CD4-positive, alpha-beta T cell (primary cell): ENCODE measurements at places on chromosomes 11 and 22. TPM values are rescaled to one million over a fixed set of nuclear protein-coding genes. Genes with fewer than 3 reads are reported as not detected.

DNA sequence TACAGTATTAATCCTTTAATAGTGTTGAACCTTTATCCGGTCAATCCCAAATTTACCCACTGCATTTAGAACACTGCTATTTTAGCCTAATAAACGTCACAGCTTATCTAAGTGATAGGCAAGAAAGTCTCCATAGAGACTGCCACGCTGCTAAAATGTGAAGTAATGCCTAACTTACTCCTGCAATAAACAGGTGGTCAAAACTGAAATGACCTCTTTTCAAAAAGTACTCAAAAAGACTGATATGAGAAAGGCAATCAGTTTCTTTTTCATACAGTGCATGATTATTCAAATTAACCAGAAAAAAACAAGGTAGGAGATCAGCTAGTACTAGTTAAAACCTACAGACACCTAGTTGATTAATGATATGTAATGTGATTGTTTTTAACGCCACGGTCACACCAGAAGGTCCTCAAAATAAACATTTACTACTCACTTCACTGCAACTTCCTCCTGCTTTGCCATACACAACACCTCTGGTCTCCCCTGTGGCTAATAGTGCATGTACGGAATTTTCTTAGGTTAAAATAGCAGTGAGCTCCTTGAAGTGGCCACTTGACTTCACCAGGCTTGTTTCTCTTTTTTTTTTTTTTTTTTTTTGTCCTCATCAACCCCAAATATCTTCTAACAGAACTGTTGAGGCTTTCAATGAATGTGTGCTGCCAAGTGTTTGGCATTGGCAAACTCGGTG lies 8.8 kb downstream of the ATP5MG start:
- H3K36me3 ChIP-seq = peaks cover 55% of the 10 kb centered on the region
- DNase-seq = no peak
- H3K27me3 ChIP-seq = no peaks in the 10 kb centered on the region
- peaks cover 4% of the 10 kb centered on the region for H3K4me1 ChIP-seq
- no peak overlapping the region for H3K4me3 ChIP-seq
- H3K27ac ChIP-seq = no peak overlapping the region

TREH gene
- not detected for total RNA-seq

DNA sequence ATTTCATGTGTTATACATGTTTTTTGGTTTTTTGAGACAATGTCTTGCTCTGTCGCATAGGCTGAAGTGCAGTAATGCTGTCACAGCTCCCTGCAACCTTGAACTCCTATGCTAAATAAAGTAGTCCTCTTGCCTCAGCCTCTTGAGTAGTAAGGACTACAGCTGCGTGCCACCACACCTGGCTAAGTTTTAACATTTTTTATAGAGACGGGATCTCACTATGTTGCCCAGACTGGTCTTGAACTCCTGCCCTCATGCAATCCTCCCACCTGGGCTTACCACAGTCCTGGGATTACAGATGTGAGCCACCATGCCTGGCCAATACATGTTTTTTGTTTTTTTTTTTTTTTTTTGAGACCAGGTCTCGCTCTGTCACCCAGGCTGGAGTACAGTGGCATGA lies 33.9 kb downstream of the SWAP70 start:
- no peak for DNase-seq
- H3K36me3 ChIP-seq = no peaks in the 10 kb centered on the region
- H3K27me3 ChIP-seq = no peaks in the 10 kb centered on the region
- no peak overlapping the region for H3K4me3 ChIP-seq
- no peak overlapping the region for H3K27ac ChIP-seq

GRCh38 chr11:13206086-13206640 lies 71.4 kb upstream of the BMAL1 start:
- H3K4me1 ChIP-seq = peaks cover 14% of the 10 kb centered on the region
- no peak for DNase-seq
- H3K27ac ChIP-seq = no peak overlapping the region
- no peaks in the 10 kb centered on the region for H3K27me3 ChIP-seq
- H3K36me3 ChIP-seq = no peaks in the 10 kb centered on the region

DRICH1 gene
- total RNA-seq = 2.2 TPM

DNA sequence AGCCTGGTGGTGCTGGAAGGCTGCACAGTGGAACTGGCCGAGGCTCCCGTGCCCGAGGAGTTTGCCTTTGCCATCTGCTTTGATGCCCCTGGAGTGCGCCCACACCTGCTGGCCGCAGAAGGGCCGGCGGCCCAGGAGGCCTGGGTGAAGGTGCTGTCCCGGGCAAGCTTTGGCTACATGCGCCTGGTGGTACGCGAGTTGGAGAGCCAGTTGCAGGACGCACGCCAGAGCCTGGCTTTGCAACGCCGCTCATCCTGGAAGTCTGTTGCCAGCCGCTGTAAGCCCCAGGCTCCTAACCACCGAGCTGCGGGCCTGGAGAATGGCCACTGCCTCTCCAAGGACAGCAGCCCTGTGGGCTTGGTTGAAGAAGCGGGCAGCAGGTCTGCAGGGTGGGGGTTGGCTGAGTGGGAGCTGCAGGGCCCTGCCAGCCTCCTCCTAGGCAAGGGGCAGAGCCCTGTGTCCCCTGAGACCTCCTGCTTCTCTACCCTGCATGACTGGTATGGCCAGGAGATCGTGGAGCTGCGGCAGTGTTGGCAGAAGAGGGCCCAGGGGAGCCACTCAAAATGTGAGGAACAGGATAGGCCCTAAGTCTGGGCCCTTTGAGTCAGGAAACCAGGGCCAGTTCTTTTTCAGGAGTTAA lies 1.9 kb upstream of the SMDT1 start:
- peaks cover 63% of the 10 kb centered on the region for H3K4me1 ChIP-seq
- peaks cover 9% of the 10 kb centered on the region for H3K36me3 ChIP-seq
- H3K27ac ChIP-seq = no peak overlapping the region
- H3K27me3 ChIP-seq = no peaks in the 10 kb centered on the region
- H3K4me3 ChIP-seq = no peak overlapping the region
- no peak for DNase-seq

DNA sequence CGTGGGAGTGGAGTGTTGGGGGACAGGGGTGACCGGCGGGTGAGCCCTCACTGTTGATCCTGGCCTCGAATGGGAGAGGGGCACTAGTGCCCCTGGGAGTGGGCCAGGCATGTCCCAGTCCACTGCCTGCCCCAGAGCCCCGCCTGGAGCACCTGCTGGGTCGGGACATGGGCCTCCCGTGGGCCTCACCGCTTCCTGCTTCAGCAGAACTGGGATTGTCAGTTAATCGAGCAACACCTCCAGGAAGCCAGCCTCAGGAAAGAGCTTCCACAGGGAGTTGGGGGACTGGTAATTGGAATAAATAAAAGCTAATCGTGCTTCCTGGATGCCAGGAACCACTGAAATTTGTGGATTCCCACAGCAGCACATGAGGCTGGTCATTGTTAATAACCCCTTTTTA lies 43.8 kb downstream of the PARVB start:
- no peak overlapping the region for H3K27ac ChIP-seq
- H3K27me3 ChIP-seq = no peaks in the 10 kb centered on the region
- no peak for DNase-seq

KRTAP5-9 gene
- total RNA-seq = not detected

DNA sequence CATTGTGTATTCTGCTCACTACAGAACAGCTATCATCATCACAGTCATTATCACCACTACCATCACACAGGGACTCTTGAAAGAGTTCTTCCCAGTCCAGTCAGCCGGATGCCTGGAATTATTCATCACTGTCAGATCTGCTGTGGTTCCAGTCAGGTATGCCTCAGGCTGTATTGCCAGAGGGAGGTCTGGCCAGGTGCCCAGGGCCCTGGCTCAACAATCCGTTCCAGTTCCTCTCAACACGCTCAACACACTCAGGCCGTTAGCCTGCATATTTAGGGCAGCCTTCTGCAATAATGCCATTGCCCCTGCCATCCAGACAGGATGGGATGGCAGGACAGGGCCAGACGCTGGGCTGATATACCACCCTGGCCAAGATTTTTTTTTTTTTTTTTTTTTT lies 28.6 kb upstream of the RASL10A start:
- H3K27ac ChIP-seq = no peak overlapping the region
- H3K36me3 ChIP-seq = peaks cover 84% of the 10 kb centered on the region
- no peak overlapping the region for H3K4me3 ChIP-seq
- DNase-seq = no peak

GNAZ gene
- 0.38 TPM for total RNA-seq

GRCh38 chr11:72379384-72380131 lies 54.8 kb downstream of the CLPB start:
- H3K27me3 ChIP-seq = no peaks in the 10 kb centered on the region
- H3K27ac ChIP-seq = no peak overlapping the region
- no peak for DNase-seq
- no peak overlapping the region for H3K4me3 ChIP-seq
- no peaks in the 10 kb centered on the region for H3K4me1 ChIP-seq

GRCh38 chr11:59753650-59754493 lies 1.3 kb upstream of the STX3 start:
- no peaks in the 10 kb centered on the region for H3K36me3 ChIP-seq
- no peak overlapping the region for H3K27ac ChIP-seq
- H3K27me3 ChIP-seq = peaks cover 16% of the 10 kb centered on the region

TRIM29 gene
- total RNA-seq = not detected

- no peaks in the 10 kb centered on the region for H3K27me3 ChIP-seq
- H3K4me3 ChIP-seq = no peak overlapping the region
- no peak overlapping the region for H3K27ac ChIP-seq
- DNase-seq = no peak
- peaks cover 31% of the 10 kb centered on the region for H3K4me1 ChIP-seq
Observed at GRCh38 chr22:22867996-22868715, 19.5 kb upstream of the IGLL5 start.

DNA sequence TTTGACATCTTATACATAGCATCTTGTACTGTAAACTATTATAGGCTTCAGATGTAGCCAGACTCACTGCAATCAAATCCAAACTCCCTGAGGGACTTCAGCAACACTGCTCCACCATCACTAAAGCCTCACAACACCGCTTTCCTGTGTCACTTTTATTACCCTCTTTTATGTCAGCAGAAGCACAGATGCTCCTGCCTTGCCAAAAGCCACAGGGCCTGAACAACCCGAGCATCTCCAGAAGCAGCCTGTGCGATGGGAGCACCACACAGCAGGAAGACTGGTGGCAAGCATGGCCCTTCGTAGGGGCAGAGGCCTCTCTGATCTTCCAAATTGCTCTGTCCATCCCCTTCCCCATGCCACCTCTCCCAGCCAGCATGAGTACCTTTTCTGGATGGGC lies 22.9 kb downstream of the TMEM123 start:
- no peak for DNase-seq
- H3K27me3 ChIP-seq = no peaks in the 10 kb centered on the region
- peaks cover 45% of the 10 kb centered on the region for H3K4me1 ChIP-seq
- peak overlapping the region; percentile 53 for H3K27ac ChIP-seq

DNA sequence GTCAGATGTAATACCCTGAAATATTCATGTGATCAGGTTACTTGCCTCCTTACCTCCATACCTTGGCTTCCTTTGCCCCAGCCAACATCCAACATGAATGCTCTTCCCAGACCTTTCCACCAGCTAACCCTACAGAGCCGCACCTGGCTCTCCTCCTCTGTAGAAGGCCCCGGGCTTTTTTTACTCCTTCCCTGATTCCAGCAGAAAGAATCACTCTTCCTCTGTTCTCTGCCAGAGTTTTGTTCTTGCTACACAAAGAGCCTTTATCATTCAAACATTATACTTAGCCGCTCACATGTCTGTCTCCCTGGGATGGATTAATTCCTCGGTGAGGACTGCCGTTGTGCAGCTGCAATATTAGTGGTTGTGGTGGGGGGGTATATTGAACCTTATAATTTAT lies 116.8 kb upstream of the GRAMD1B start:
- H3K4me3 ChIP-seq = no peak overlapping the region
- H3K4me1 ChIP-seq = no peaks in the 10 kb centered on the region
- no peaks in the 10 kb centered on the region for H3K27me3 ChIP-seq
- no peak overlapping the region for H3K27ac ChIP-seq

GRCh38 chr11:112617977-112618826 lies 343.0 kb upstream of the NCAM1 start:
- no peak overlapping the region for H3K4me3 ChIP-seq
- H3K4me1 ChIP-seq = no peaks in the 10 kb centered on the region
- DNase-seq = no peak
- no peaks in the 10 kb centered on the region for H3K36me3 ChIP-seq
- no peaks in the 10 kb centered on the region for H3K27me3 ChIP-seq
- H3K27ac ChIP-seq = no peak overlapping the region

GLB1L2 gene
- 0.63 TPM for total RNA-seq

DNA sequence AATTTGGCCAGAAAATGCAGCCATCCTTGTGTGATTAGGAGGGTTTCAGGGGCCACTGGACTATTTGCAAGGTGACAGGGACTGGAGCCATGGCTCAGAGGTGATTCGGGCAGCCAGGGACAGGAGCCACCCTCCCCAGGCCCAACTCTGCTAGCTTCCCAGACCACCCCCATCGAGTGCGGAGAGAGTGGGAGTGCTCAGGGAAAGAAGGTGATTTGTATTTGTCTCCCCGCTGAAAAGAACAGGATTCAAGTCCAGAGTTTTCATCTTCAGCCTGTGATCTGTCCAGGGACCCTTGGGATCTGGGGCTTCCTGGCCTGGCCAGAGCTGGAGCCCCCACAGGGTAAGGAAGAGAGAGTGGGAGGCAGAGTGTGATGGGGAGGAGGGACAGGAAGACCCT lies 22.4 kb upstream of the TEF start:
- H3K4me1 ChIP-seq = no peaks in the 10 kb centered on the region
- H3K4me3 ChIP-seq = no peak overlapping the region
- H3K36me3 ChIP-seq = peaks cover 41% of the 10 kb centered on the region
- no peaks in the 10 kb centered on the region for H3K27me3 ChIP-seq

GRCh38 chr22:23285734-23286133 lies 105.4 kb downstream of the BCR start:
- no peak for DNase-seq
- H3K27me3 ChIP-seq = no peaks in the 10 kb centered on the region
- H3K4me1 ChIP-seq = peaks cover 12% of the 10 kb centered on the region

GRCh38 chr11:119092880-119093842 lies 8.5 kb downstream of the HMBS start:
- H3K27me3 ChIP-seq = no peaks in the 10 kb centered on the region
- no peak overlapping the region for H3K27ac ChIP-seq
- peak overlapping the region; percentile 86 for H3K4me3 ChIP-seq
- H3K4me1 ChIP-seq = peaks cover 39% of the 10 kb centered on the region

MPZL2 gene
- total RNA-seq = 1.8 TPM

DNA sequence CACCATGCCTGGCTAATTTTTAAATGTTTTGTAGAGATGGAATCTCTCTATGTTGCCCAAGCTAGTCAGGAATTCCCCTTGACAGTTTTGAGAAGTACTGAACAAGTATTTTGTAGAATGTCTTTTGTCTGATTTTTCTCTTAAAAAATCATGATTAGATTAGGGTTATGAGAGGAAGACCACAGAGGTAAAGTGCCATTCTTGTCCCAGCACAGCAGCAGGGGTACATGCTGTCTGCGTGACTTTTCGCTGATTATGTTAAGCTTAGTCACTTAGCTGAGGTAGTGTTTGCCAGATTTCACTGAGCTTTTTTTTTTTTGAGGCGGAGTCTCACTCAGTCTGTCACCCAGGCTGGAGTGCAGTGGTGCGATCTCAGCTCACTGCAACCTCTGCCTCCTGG lies 13.6 kb upstream of the NUP160 start:
- H3K36me3 ChIP-seq = no peaks in the 10 kb centered on the region
- H3K4me1 ChIP-seq = peaks cover 41% of the 10 kb centered on the region
- DNase-seq = no peak
- H3K27me3 ChIP-seq = no peaks in the 10 kb centered on the region

DNA sequence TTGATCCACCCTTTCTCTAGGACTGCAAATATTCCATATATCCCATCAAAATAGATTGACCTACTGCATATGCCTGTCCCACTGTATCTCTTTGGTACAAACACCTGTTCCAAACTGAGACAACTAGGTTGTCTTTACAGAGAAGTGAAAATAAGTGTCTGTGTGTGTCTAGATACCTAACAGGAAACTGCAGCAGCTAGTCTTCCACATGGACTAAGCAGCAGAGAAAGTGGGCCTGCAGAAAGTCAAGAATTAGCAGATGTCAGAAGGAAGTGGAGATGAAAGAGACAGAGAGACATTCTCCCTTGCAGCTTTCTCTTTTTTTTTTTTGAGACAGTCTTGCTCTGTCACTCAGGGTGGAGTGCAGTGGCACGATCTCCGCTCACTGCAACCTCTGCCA lies 3.9 kb upstream of the RAB39A start:
- H3K27me3 ChIP-seq = peaks cover 23% of the 10 kb centered on the region
- DNase-seq = no peak
- no peak overlapping the region for H3K27ac ChIP-seq
- H3K4me3 ChIP-seq = no peak overlapping the region
